ENCODE measurements at places on chromosomes 4 and X.

DNA sequence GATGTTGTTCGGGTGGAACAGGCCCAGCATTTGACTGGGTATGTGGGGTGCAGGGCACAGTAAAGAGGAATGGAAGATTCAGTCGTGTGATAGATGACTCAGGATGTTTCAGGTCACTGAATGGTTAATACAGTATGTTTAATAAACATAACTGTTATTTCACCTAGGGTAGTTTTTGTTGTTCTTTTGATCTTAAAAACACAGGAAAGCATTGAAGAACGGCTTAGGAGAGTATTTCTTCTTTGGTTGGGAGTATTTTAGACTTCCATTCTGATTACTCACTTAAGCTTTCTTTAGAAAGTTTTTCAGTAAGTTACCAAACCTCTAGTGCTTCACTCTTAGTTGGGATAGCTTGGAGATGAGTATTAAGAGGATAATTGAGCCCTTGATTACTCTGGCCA, 62.3 kb downstream of the STAG2 start:
- DNase-seq = no peak

- peak; percentile 25 for DNase-seq
Observed at GRCh38 chrX:111837197-111837596, 38.8 kb upstream of the TRPC5OS start.

- no peak for DNase-seq
Observed at GRCh38 chr4:141524116-141524515, 112.3 kb upstream of the IL15 start.

DNA sequence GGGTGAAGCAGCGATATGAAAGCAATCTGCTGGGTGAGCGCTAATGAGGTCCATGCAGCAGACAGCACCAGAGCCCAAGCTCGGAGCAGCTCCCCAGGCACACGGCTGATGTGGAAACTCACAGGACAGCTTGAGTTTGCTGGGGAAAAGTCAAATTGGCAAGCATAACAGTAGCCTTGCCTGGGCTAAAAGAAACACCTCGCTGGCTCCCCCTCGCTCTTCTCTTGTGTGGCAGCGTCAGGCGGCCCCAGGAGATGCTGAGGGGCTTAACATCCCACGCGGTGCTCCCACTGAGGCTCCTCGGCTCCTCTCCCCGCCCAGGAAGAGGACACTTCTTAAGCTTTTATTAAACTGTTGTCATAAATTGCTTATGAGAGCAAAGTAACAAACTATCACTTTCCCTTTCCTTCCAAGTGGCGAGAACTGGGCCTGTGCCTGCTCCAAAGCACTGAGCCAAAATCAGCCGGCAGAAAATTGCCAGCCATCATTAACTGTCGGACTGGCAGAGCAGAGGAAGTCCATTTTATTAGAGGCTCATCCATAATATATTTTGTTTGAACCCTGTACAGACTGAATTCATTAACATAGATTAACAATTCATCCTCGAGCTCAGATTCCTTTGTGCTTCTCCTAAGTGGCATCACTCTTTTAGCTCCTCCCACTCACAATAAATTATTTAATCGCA, 111.4 kb downstream of the TSPAN5 start:
- no peak for DNase-seq

DNA sequence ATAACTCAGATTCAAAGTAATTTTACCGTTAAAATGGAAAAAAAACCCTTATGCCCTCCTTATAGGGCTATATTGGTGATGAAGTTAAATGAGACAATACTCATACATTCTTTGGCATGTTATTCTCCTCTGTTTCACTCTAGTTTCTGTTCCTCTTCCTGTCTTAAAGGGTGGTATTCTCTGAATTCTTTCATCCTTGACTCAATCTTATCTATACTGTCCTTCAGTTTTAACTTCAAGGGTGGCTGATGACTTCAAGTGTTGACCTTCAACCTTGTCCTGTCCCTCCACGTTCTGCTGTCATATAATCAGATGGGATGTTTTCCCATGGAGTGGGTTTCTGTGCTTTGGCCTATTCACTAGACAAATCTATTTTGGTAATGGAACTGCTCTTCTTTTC, 44.0 kb downstream of the ZNF518B start:
- DNase-seq = no peak

DNA sequence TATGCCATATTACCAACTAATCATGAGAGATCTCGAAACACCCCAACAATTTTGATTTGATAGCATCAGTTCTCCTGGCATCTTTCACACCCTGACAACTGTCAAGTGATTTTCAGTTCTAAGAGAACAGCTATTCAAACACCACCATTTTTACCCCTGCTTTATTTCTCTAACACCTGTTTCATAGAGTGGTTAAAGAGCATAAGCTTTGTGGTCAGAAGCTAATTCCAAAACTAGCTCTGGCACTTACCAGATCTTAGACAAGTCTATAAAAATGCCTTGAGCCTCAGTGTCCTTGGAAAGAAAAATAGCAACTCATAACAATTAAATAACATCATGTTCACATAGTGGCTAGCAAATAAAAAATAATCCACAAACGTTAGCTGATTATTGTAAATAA, 17.9 kb downstream of the PPA2 start:
- DNase-seq = no peak

DNA sequence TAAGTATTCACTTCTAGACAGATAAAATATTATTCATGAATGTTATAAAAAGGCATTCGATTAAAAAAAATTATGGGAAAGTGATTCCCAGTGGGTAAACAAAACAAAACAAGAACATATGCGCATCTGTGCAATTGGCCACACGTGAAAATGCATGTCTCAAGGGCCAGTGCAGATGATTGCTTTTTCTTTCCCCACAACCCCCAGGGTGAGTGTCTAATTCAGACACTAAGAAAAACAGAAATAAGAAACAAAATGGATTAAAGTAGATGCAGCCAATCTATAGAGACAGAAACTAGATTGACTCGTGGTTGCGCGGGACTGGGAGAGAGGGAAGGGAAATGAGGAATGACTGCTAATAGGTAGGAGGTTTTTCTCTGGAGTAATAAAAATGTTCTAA, 49.5 kb downstream of the GPM6A start:
- DNase-seq = no peak

DNA sequence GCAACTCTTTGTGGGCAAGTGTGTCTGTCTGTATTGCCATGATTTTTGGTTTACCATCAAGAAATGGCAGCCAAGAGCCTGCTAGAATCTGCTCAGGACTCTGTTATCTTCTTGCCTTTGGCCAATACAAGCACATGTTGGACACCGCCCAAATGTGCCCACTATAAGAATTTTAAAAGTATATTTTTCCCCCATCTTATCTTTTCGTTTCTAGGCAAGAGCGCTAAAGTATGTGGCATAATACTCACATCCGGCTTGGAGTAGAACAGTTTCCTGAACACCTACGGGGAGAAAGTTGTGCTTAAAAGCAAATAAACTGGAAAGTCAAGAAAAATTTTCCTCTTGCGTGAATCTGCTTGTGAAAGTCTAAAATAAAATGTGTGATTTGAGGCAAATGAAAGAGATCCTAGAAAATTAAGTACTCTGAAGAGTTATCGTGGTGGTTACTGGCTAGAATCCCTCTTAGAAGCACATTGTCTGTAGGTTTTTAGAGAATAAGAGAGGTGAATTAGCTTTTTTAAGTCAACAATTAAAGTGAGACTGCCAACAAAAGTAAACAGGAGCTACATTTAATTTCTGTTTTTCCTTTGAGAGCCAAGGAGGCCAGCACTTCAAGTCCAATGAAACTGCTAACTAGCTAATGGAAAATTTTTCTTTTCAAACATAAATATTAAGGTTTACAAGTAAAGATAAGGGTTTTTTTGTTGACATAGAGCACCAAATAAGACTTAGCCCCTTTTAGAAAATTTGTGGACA, 220.2 kb downstream of the SOWAHB start:
- DNase-seq = peak; percentile 40

GRCh38 chr4:36313301-36313700, 31.9 kb downstream of the DTHD1 start:
- DNase-seq = no peak

DNA sequence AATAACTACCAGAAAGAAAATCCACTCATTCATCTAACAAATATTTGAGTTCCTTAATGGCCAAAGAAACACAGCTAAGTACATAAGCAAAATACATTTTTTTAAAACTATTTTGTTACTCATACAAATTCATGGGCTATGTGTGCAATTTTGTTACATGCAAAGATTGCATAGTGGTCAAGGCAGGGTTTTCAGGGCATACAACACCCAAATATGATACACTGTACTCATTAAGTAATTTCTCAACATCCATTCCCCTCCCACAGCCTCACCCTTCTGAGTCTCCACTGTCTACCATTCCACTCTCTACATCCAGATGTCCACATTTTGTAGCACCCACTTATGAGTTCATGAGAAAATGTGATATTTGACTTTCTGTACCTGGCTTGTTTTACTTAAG, 58.2 kb downstream of the BRWD3 start:
- no peak for DNase-seq

DNA sequence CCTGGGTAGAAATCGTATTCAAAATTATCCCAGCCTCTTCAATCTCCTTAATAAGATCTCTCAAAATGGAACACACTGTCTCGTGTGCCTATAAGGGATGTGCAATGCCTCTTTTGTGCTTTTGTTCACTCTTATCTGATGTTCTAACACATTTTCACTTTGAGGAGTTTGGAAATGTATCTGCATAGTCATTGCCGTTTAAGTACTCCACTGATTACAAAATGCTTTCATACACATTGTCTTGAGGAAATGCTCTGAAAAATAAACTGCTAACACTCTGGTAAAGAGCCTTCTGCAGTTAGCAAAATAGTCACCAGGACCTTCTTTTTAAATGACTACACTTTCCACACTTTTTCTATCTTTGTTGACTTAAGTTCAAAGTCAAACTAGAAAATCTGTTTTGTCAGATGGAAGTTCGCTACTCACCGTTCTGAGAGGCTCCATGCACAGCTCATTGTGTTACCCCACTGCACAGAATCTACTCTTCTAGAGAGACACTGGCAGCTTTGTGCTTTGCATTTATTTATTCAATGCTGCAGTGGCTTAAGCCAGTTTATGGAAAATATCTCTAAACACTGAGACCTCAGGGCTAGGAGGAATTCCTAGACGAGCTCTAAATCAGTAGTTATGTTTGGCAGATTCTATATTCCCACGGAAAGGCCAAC, 159.0 kb downstream of the CHIC2 start:
- DNase-seq = no peak

DNA sequence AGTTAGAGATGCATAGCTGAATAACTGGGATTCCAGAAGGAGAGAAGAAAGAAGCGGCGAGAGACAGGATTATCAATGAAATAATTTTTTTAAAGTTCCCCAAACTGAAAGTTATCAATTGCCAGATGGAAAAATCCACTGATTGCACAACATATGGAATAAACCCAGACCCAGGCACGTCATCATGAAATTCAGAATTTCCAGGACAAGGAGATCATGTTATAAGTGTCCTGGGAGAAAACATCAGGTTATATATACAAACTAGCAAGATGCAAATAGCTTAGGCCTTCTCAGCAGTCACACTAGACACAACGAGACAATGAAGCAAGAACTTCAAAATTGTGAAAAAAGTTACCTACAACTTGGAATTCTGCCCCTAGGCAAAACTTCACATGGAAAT, 200.0 kb downstream of the PALLD start:
- DNase-seq = no peak

GRCh38 chr4:80143307-80143679, 54.0 kb upstream of the PRDM8 start:
- no peak for DNase-seq

GRCh38 chrX:39903343-39903742, 194.4 kb downstream of the BCOR start:
- no peak for DNase-seq

- DNase-seq = no peak
Observed at GRCh38 chr4:31662951-31663350, 942.8 kb downstream of the PCDH7 start.

DNA sequence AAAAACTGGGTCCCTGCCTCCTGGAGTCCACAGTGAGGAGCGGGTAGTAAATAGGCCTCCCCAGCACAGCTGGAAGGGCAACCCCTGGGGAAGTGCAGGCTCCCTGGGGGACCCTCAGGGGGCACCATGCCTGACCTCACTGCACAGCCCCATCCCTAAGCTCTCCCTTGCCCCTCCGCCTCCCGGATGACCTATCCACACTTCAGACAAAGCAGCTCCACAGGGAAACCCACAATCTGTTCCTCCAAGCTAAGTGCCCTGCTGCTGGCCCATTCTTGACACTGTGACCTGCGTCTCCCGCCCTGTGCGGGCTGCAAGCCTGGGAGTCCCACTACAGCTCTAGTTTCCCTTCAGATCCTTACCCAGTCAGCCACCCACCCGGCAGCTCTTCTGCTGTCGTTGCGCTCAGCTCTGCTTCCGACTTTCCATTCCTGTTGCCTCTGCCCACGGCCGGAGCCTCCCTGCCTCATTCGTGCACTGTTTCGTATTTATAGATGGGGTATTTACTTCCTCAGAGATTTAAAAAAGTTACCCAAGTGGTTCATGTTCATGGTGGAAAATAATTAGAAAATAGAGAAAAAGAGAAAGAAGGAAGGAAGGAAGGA, 47.0 kb upstream of the STOX2 start:
- DNase-seq = no peak

- DNase-seq = no peak
Observed at GRCh38 chr4:15320121-15320678, 107.6 kb upstream of the C1QTNF7 start.

DNA sequence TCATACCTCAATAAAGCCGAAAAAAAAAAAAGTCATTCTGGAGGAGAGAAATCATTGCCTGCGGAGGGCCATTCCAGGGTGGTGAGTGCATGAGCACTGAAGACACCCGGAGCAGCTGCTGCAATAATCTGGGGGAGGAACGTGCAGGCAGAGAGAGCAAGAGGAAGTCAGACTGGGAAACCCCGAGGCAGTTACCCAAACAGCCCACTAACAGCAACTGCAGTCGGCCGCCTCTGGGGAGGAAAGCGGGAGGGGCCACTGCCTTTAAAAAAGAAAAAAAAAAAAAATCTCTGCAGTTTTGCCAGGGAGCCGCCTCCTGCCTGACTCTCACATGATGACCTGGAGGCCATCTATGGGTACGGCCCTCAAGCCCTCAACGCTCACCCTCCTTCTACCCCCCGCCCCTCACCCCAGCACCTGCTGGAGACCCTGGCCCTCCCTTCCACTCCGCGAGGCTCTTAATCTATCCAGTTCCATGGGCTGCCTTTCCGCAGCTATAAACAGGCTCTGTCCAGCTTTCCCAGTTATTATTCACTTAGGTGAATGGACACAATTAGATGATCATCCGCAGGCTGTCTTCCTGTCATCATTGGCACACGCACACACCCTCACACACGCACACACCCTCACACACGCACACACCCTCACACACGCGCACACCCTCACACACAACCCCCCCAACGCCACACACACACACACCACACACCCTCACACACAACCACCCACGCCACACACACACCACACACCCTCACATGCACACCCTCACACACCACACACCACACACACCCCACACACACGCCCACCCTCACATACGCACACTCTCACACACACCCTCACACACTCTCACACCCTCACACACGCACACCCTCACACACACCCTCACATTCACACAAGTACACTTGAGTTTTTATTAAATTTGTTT, 3.4 kb upstream of the AVPR2 start:
- peak; percentile 55 for DNase-seq

All from NCI-H1105 treated with DMSO at 0.1 percent for 48 hours (cell line).